RKO (cell line): ENCODE measurements at places on chromosomes 12 and 14.
A peak's percentile ranks its signal among the peaks of the same experiment; 100 is the strongest.

DNA sequence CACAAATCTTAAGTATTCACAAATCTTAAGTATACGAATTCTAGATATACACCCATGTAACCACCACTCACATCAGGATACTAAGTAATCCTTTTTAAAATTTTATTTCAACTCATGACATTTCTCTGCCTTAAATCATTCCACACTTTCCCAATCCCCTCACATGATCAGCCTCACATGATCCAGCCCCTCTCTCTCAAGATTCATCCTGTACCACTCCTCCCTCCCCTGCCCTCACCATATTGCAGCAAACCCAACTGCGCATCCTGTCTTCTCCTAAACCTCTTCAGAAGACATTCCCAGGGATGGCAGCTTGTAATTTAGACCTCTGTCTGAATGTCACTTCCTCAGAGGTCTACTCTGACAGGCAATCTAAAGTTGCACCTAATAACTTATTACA lies 1.7 kb upstream of the EIF4B start:
- DNase-seq, result no peak

DNA sequence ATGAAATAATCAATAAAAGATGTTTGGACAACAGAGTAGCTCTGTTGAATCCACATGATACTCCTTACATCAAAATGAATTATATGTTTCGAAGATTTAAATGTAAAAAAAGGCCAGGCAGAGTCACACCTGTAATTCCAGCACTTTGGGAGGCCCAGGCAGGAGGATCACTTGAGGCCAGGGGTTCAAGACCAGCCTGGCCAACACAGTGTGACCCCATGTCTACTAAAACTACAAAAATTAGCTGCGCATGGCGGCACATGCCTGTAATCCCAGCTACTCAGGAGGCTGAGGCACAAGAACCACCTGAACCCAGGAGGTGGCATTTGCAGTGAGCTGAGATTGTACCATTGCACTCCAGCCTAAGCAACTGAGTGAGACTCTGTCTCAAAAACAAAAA lies 14.8 kb downstream of the CEP290 start:
- DNase-seq, result no peak

- no peak for DNase-seq
These were observed 272.9 kb downstream of the EGLN3 start for GRCh38 chr14:33678005-33678404.

- no peak for DNase-seq
These were observed 284.8 kb downstream of the FBXL14 start for GRCh38 chr12:1309613-1310012.

DNA sequence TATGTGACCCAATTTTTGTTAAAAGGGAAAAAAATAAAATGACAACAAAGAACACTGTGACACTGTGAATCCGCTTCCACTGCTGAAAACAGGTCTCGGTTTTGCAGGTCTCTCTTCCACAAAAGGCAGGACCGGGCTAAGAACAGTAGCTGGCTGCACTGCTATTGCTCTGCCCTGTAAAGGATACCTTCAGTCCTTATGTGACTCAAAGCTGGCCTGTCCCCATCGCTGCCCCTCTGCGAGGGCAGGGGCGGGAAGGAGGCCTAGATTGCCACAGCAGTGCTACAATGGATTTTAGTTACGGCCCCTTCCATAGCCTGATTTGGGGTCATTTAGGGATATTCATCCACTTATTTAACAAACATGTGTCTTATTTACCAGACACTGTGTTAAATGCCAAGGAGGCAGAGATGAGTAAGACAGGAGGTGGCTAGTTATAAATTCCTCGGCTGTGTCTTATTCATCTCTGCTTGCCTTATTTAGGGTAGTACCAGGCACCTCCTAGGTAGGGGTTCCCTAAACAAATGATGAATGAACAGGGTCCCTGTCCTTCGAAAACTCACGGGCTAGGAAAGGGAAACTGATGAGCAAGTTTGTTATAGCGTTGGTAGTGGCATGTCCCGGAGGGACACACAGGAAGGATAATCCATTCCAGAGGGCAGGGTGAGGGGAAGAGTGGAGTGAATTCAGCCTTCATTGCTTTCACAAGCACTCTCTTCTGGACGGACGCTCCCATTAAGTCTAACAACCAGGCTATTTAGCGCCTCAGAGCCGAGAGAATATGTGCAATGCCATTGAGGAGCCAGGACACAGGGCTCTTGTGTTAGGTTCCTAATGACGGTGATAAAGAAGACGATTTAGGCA lies 73.3 kb downstream of the EID3 start:
- no peak for DNase-seq

- DNase-seq, result no peak
These were observed 447.5 kb downstream of the ADAMTS20 start for GRCh38 chr12:43104494-43104893.

DNA sequence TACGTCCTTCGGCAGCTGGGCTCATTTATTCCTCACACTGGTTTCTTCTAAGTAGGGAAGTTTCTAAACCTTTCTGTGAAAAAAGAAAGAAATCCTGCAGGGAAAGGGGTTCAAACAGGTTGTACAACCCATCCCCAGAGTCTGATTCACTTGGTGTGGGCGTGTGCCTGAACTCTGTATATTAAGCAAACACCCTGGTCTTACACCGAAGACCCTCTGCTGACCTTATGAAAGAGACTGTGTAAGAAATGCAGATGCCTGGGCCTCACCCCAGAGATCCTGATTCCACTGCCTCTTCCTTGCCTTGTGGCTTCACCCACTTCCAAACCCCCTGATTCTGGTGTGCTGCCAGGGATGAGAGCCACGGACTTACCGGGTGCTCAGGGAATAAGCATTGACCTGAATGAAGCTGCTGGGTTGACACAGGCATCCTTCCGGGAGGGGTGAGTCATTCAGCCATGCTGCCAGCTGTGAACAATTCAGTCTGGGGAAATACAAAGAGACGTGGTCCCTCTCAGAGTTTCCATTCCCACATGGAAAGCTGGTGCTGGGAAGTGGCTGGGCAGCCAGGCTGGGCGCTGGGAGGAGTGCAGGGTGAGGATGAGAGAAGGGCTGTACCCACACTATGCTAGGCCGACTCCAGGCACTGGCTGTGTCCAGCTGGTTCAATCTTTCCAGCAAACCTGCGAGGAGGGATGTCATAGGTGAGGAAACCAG lies 26.5 kb upstream of the ACTN1 start:
- DNase-seq, result peak; percentile 87

DNA sequence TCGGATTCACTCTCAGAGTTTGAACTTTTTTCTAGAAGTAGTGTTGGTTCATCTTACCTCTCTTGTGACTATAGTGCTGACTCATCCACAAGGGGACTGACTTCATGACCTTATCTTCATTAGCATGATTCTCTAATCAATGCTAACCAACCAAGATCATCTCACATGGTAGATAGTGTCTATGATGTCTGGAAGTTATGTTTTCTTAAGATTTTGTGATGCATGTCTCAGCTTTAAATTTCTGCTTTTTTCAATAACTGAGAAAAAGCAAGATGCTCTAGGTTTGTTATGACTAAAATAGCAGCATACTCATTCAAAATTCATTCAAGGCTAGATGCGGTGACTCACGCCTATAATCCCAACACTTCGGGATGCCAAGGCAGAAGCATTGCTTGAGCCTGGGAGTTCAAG lies 12.3 kb upstream of the SLC35E3 start:
- DNase-seq, result peak; percentile 84

GRCh38 chr12:95820096-95820703 lies 29.6 kb upstream of the NTN4 start:
- peak; percentile 63 for DNase-seq
